Type B pancreatic cell (in vitro differentiated cells): ENCODE measurements at places on chromosomes 5 and 9. TPM values are rescaled to one million over a fixed set of nuclear protein-coding genes. Genes with fewer than 3 reads are reported as not detected.

The BARHL1 gene
- total RNA-seq: 0.14 TPM in 1 of 2 replicates, not detected in the other

The ANKRD34B gene
- total RNA-seq: 0.07 and 0.19 TPM in 2 replicates

DNA sequence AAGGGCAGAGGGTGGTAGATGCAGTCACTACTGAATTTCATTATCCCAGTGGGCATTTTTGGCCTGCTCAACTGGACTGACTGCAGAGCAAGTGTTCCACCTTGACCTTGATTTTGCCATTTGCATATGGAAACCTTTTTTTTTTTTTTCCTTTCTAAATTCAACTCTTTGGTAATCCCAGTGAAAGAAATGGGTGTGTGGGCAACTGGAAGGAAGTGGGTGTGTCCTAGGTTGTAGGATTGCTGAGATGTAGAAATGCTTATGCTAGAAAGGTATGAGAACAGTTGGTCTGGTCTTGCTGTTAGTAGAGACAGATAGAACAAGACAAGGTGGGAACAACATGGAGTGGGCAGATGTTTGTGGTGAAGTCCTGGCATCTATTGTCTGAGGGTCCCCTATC is 7.8 kb upstream of the IL12B start:
- no peak for DNase-seq

GRCh38 chr5:173236531-173237142 is 1.6 kb upstream of the NKX2-5 start:
- no peak for DNase-seq

DNA sequence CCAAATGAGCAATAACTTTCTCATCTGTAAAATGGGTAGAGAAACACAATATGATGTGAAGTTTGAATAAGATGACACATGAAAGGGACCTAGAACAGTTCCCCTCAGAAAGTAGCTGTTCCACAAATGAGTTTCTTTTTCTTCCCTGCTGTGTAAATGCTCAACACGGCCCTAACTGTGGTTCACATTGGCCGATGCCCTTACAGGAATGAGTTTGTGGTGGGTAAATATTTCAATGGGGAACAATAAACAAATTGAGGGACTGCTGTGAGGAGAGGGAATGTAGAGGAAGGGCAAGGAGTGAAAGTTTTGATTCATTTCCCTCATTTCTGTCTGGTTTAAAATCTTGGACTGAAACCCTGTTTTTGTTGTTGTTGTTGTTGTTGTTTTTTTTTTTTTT is 12.8 kb downstream of the C6 start:
- DNase-seq: no peak

The STKLD1 gene
- total RNA-seq: 1.00 and 3.9 TPM in 2 replicates

GRCh38 chr9:78288214-78288892 is 8.6 kb upstream of the PSAT1 start:
- no peak for DNase-seq

GRCh38 chr5:133831491-133832224 is 136.8 kb downstream of the C5orf15 start:
- no peak for DNase-seq

The IRX2 gene
- 31.4 and 42.2 TPM in 2 replicates for total RNA-seq

The PITX1 gene
- 6.3 and 13.4 TPM in 2 replicates for total RNA-seq

- DNase-seq: no peak
These were observed 17.3 kb downstream of the CMBL start for GRCh38 chr5:10290438-10290837.

DNA sequence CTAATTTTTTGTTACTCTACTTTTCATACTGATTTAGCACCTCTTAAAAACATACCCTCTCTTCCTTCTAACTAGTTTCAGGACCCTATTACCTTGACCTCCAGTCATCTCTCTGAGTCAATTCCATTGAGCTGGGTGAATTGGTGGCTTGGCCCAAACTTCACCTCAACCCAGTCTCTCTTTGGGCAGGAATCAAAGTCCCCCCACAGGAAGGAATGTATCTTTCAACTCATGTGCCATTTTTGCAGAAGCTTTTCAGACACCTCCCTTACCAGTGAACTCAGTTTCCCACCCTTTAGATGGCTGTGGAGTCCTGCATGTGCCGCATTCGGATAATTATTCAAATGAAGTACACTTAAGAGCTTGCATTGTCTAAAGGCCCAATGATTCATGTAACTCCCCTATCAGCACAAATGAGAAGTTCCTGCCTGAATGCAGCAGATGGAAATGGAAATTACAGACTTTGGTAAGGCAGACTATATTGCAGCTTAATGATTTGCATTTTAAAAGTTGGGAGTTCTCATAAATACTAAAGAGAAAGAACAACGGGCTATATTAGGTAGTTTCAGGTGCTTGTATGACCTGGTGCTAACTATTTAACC is 693.5 kb downstream of the PTPRD start:
- no peak for DNase-seq

DNA sequence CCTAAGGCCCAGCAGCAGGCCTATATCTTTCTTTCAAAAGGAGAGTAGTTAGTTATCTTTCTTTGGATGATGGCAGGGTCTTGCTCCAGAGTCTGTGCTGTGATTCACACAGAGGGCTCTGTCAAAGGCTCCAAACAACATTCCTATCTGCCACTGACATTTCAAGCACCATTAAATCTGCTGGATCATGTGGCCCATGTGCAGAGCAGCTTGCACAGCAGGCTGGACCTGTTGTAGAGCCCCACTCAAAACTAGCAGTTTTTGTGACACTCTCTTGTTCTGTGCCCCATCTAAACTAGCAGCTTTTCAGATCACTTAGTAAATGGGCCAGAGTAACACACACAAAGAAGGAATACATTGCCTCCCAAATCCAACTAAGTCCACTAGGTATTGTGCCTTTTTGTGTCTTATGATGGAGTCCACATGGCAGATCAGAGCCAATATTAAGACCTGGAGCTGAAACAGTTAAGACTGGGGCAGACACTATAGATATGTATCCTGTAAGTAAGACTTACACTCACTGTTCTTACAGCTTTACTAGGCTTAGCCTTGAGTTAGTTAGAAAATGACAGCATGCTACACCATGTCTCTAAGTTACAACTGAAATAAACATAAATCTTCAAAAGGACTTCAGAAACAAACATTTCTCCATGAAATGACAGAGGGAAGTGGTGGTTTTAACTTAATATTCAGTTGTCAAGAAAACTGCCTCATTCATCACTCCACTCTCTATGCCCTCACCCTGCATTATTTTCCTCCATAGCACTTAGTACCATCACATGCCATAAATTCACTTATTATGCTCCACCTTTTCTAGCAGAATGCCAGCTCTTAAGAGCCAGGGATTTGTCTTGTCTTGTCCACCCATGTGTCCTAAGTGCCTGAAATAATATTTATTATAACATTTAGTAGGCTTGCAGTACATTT is 400.9 kb downstream of the RAB3C start:
- DNase-seq: no peak

- no peak for DNase-seq
These were observed 339.2 kb downstream of the PIK3R1 start for GRCh38 chr5:68554571-68555279.

The TPPP gene
- total RNA-seq: 3.6 and 5.0 TPM in 2 replicates

The SURF4 gene
- total RNA-seq: 173 and 224 TPM in 2 replicates

The BTNL8 gene
- total RNA-seq: 0.87 and 2.0 TPM in 2 replicates

DNA sequence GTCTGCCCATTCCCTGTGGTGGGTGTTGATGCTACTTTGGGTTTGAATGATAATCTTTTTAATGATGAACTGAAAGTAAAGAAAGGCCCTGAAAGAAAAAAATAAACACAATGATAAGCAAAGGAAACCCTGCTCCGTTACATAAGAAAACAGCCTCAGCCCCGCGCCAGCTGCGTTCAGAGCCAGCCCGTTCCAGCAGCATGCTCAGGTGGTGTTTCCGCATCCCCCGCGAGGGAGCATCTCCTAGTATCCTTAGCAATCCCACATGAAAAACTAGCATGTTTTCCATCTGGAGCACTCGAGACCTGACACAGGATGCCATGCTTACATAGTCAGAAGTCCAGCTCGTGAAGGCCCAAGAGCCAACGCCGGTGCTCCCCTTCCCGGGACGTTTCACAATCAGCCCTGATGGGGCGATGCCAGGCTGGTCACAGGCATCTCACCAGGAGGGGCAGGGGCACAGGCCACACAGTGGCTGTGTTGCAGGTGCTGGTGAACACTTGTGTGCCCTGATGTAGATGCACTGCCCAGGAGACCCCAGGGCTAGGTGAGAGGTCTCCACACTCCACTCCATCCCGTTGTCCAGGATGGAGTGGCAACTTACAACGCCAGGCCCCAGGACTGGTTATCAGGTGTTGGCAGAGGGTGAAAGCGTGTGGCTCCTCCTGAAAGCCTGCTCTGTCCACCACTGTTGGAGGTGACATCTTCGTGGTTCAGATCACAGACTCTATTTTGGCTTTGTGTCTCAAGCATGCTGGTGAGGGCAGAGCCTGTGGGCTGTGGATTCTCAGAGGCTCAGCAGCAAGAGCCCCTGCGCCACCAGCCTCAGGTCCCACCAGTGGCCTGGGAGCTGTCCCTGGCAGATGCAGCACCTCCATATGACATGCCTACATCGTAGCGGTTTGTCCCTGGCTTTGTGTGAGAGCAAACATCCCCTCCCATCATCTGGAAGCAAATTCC is 246.8 kb upstream of the IRX1 start:
- peak; percentile 42 for DNase-seq

GRCh38 chr5:107551088-107551487 is 119.6 kb downstream of the EFNA5 start:
- DNase-seq: no peak

GRCh38 chr9:107043886-107044285 is 180.9 kb downstream of the ZNF462 start:
- no peak for DNase-seq

DNA sequence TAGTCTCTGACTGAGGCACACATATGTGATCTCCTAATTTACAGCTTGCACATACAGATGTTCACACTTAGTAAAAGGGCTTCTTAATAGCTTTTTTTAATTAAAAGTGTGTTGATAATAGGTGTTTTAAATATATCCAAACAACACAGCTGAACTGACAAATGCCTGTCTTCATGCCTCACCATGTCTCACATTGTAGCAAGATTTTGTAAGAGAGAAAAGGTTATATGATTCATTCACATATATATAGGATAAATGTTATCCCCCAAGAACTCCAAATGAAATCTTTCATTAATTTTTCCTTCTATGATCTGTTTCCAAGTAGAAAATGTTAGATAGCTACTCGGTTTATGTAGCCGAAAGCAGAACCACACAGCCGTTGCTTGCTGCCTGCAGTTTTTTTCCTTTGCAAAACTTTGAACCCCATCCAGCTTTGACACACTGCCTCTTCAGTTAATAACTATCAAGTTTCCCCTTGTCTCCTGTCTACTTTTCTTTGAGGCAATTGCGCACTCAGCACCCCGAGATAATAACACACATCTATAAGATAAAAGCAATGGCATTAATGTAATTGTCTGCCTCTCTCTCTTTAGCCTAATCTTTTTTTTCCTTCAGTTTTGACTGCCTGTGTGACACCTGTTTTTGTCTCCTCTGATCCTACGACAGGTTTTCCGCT is 299.2 kb downstream of the BNC2 start:
- no peak for DNase-seq

The ABL1 gene
- total RNA-seq: 66.6 and 91.8 TPM in 2 replicates

DNA sequence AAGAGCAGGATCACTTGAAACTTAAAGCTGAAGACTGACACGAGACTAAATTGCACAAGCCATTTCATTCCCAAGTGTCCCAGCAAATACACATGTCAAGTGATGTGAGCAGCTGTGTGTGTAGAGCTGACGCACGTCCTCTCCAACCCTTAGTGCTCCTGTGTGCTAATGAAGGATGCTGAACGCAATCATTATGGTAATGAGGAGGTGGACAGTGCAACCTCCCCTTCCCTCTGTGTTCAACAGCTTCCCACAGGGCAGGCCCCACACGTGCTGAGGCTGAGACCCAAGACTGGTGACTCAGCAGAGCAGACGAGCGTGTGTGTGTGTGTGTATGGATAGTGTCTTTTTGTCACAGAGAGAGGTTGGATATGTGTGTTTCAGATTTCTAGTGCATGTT is 702.1 kb downstream of the SEMA5A start:
- no peak for DNase-seq

The TBC1D2 gene
- 9.4 and 20.9 TPM in 2 replicates for total RNA-seq

- no peak for DNase-seq
These were observed 35.4 kb downstream of the ELAVL2 start for GRCh38 chr9:23790351-23791260.

DNA sequence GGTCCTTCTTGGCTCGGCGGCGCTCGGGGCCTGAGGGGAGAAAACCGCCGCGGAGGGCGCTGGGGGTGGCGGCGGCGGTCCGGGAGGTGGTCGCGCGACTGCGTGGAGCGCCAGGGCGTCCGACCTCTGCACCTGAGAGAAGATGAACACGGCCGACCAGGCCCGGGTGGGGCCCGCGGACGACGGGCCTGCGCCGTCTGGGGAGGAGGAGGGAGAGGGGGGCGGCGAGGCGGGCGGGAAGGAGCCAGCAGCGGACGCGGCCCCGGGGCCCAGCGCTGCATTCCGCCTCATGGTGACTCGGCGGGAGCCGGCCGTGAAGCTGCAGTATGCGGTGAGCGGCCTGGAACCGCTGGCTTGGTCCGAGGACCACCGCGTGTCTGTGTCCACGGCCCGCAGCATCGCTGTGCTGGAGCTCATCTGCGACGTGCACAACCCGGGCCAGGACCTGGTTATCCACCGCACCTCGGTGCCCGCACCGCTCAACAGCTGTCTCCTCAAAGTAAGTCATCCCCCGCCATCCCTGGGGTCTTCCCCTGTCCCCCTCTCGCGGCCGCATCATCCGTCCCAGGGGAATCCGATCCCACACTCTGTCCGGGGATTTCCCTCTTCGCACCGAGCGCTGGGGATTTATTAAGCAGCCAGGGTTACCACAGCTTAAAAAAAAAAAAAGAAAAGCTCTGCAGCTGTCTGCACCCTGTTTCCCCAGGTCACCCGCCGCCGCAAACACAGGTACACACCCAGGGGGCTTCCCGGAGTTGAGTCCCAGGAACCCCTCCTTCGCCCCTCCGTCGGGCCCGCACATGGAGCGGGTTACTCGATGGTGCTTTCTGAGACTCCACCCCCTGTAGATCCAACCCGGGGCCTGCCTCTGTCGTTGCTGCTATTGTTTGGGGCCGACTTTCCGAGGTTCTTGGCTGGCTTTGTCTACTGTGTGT is at the start of gene GTF3C4:
Gene GTF3C4 (plus strand): TSS at position 8 of the 935 bp plus-strand sequence. CDS start 135 bp downstream, at position 143.
- no peak for DNase-seq

DNA sequence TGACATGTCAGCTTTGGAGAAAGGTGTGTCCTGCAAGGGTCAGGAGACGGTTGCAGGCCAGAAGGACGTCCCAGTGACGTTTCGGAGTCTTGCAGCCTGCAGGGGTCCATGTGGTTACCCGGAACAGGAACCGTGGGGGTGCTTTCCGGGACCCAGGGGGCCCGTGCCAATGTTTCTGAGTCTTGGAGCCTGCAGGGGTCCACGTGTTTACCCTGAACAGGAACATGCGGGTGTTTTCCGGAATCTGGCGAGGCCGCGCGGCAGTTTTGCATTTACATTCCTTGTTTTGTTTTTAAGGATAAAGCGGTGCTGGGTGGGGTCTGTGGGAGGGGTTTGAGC is 30.6 kb downstream of the NKD2 start:
- DNase-seq: no peak
